ENCODE measurements at places on chromosomes 1 and 21. TPM values are rescaled to one million over a fixed set of nuclear protein-coding genes. Genes with fewer than 3 reads are reported as not detected.

FMO5 gene
- total RNA-seq: 0.33 TPM

DNA sequence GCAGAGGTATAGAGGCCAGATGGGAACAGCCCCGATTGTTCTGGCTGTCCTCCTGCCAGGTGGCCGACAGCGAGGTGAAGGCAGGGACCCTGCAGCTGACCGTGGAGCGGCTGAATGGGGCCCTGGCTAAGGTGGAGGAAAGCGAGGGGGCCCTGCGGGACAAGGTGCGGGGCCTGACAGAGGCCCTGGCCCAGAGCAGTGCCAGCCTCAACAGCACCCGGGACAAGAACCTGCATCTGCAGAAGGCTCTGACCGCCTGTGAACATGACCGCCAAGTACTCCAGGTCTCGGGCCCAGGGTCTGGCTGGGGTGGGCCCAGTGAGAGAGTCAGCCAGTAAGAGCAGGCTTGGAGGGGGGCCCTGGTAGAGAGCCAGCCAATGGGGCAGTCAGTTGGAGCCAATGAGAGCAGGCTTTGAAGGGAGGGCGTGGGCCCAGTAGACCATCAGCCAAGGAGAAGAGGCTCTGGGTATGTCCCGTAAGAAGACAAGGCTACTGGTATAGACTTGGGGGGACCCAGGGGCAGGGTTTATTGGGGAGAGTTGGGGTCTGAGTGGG, 11.3 kb downstream of the MFAP2 start:
- no peak for DNase-seq

DNA sequence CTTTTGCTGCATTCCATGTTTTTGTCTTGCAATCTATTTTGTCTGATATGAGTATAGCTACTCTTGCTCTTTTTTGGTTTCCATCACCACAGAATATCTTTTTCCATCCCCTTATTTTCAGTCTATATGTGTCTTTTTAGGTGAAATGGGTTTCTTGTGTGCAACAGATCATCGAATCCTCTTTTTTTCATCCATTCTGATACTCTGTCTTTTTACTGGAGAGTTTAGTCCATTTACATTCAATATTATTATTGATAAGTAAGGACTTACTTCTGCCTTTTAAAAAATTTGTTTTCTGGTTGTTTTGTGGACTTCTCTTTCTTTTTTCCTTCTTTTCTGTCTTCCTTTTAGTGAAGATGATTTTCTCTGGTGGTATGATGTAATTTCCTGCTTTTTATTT, 64.6 kb upstream of the CD55 start:
- DNase-seq: no peak

GRCh38 chr1:27339213-27339612, 2.6 kb upstream of the SYTL1 start:
- no peak for DNase-seq

DNA sequence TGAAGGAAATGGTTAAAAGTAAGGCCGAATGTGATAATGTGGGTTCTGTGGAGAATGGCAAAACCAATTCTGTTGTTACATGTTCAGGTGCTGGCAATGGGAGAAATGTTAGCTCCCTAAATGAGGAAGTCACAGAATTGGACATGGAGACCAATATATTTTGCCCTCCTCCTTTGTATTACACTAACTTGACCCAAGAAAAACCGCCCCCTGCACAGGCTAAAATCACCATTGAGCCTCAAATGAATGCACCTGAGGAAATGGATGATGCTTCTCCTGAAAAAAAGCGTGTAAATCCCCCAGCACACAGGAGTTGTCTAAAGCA, 932 bp downstream of the MAP10 start:
- no peak for DNase-seq

Data from activated CD4-positive, alpha-beta memory T cell treated with anti-CD3 and anti-CD28 coated beads for 36 hours (primary cell).